B cell (primary cell): ENCODE measurements at places on chromosomes 13 and 19. TPM values are rescaled to one million over a fixed set of nuclear protein-coding genes. Genes with fewer than 3 reads are reported as not detected.
A peak's percentile ranks its signal among the peaks of the same experiment; 100 is the strongest.

The CHAF1A gene
- 15.1 and 15.7 TPM in 2 replicates for polyA plus RNA-seq

The CGB2 gene
- not detected in 2 replicates for polyA plus RNA-seq

- H3K4me3 ChIP-seq = no peak overlapping the region
- H3K4me1 ChIP-seq = peaks cover 14% of the 10 kb centered on the region
- no peak for DNase-seq
These were observed 19.9 kb downstream of the SSC5D start for GRCh38 chr19:55508120-55508519.

The ZSCAN4 gene
- not detected in 2 replicates for polyA plus RNA-seq

DNA sequence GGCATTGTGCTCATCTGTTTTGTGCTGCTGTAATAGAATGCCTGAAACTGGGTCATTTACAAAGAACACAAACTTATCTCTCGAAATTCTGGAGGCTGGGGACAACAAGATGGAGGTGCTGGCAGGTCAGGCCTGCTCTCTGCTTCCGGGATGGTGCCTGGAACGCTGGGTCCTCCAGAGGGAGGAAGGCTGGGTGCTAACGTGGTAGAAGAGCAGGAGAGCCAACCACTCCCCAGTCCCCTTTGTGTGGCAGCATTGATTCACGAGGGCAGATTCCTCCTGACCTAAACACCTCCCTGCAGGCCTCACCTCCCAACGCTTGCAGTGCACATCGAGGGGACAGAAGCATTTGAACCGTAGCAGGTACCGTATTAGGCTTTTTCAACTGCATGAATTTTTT, 34.1 kb upstream of the TFDP1 start:
- H3K36me3 ChIP-seq = peaks cover 16% of the 10 kb centered on the region
- H3K27me3 ChIP-seq = no peaks in the 10 kb centered on the region
- no peak for DNase-seq
- H3K4me1 ChIP-seq = no peaks in the 10 kb centered on the region

DNA sequence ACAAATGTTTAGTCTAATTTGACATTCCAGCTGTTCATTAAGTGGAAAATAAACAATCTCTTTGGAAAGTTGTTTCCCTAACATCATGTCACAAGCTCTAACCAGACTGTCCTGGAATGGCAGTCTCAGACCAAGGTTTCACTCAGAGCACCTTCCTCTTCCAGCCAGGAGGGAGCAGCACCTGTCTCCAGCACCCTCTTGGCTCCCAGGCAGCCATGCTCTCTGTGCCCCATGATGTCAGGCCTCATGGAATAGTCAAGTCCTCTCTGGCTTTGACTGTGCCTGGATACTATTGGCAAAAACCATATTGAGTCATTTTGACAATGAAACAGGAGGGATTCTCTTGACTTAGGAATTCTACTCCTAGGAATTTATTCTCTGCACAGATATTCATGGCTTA, 171.4 kb downstream of the OXGR1 start:
- no peaks in the 10 kb centered on the region for H3K4me1 ChIP-seq
- no peaks in the 10 kb centered on the region for H3K36me3 ChIP-seq
- no peak overlapping the region for H3K27ac ChIP-seq

GRCh38 chr13:42076309-42076713, 27.9 kb downstream of the DGKH start:
- no peak overlapping the region for H3K4me3 ChIP-seq
- no peaks in the 10 kb centered on the region for H3K36me3 ChIP-seq
- no peak for DNase-seq

DNA sequence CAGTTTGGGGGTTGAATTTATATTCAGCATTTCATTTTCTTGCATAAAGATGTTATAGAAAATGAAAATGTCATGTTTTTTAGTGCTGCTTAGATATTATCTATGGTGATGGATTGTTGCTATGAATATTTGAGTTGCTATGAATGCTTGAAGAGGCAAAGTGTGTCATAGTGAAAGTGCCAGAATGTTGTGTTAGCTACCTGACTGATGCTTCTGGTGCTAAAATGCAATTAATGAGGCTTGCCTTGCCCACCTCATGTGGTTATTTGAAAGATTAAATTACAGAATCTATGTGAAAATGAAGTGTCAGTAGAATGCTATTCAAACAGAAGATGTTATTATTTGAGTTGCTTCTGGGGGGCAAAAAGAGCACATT, 62.7 kb upstream of the MYCBP2 start:
- no peak overlapping the region for H3K4me3 ChIP-seq
- no peaks in the 10 kb centered on the region for H3K36me3 ChIP-seq
- no peak overlapping the region for H3K27ac ChIP-seq
- H3K27me3 ChIP-seq = no peaks in the 10 kb centered on the region
- DNase-seq = no peak

DNA sequence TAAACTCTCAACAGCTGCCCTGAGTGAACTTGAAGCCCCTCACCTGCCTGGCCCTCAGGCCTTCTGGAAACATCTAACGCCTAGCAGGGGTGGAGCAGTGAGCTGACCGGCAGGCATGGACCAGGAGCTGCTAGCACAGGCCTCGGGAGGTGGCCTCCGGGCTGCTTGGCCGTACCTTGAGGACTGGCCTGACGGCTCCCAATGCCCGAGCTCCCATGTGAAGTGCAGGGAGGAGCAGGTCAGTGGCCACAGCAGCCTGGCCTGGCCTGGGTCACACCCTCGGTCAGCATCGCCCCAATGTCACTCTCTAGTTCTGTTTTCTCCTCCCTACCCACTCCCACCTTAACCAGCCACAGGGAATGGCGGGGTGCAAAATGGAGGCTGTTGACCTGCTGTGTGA, 19.0 kb downstream of the TSHZ3 start:
- H3K4me1 ChIP-seq = no peaks in the 10 kb centered on the region
- no peaks in the 10 kb centered on the region for H3K27me3 ChIP-seq
- no peak overlapping the region for H3K27ac ChIP-seq
- H3K4me3 ChIP-seq = no peak overlapping the region
- no peaks in the 10 kb centered on the region for H3K36me3 ChIP-seq

DNA sequence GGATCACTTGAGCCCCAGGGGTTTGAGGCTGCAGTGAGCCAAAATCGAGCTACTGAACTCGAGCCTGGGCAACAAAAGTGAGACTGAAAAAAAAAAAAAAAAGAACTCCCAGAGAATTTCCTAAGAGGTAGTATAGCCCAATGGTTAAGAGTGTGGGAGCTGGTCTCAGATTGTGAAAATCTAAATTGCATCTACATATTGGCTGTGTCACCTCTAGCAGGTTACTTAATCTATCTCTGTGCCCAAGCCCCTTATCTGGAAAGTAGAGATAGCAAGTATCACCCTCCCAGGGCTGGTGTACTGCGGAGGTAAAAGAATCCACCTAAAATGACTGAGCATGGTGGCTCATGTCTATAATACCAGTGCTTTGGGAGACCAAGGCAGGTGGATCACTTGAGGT, 3.7 kb upstream of the PLAUR start:
- H3K27me3 ChIP-seq = no peaks in the 10 kb centered on the region
- DNase-seq = no peak
- H3K4me1 ChIP-seq = peaks cover 16% of the 10 kb centered on the region
- H3K36me3 ChIP-seq = no peaks in the 10 kb centered on the region
- H3K4me3 ChIP-seq = no peak overlapping the region
- H3K27ac ChIP-seq = no peak overlapping the region

DNA sequence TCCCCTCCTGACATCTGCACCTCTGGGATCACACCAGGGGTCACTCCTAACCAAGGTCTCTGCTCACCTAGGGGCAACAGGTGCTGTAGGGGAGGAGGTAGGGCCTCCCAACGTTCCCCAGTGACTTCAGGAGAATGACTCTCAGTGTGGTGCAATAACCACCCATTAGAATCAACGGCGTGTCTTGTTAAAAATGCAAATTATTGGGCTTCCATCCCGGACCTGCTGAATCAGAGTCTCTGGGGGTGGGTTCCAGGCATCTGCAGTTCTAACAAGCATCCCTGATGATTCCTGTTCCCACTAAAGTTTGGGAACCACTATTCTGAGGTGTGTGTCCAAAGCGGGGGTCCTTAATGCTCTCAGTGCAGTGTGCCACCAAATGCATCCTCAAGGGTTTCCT, 84.6 kb downstream of the CRYL1 start:
- H3K4me3 ChIP-seq = no peak overlapping the region
- H3K27ac ChIP-seq = no peak overlapping the region
- DNase-seq = no peak
- no peaks in the 10 kb centered on the region for H3K4me1 ChIP-seq
- H3K27me3 ChIP-seq = no peaks in the 10 kb centered on the region
- H3K36me3 ChIP-seq = no peaks in the 10 kb centered on the region

The GJB2 gene
- not detected in 2 replicates for polyA plus RNA-seq

The TSKS gene
- polyA plus RNA-seq = 0.18 and 1.4 TPM in 2 replicates

The ANGPTL8 gene
- not detected in 2 replicates for polyA plus RNA-seq

DNA sequence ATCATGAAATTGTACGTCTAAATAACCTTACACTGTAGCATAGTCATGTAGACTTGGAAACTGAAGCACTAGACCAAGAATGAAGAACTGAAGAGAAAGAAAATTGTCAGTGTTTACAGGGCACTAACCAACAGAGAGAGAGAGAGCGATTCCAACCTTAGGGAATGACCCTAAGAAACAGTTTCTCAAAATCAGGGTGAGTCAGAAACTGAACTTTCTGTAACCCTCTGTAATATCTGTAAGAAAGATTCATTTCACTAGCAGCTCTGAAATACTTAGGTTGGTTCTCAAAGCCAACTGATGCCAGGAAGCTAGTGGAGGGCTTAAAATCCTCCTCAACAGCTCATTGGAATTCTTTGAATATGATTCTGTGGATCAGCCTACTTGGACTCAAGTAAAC, 936.9 kb downstream of the EFNB2 start:
- no peak overlapping the region for H3K4me3 ChIP-seq
- DNase-seq = no peak
- H3K27me3 ChIP-seq = no peaks in the 10 kb centered on the region
- H3K4me1 ChIP-seq = no peaks in the 10 kb centered on the region
- H3K27ac ChIP-seq = no peak overlapping the region

GRCh38 chr13:32024750-32025149, 6.8 kb upstream of the FRY start:
- no peak overlapping the region for H3K27ac ChIP-seq
- DNase-seq = no peak
- H3K4me3 ChIP-seq = no peak overlapping the region

DNA sequence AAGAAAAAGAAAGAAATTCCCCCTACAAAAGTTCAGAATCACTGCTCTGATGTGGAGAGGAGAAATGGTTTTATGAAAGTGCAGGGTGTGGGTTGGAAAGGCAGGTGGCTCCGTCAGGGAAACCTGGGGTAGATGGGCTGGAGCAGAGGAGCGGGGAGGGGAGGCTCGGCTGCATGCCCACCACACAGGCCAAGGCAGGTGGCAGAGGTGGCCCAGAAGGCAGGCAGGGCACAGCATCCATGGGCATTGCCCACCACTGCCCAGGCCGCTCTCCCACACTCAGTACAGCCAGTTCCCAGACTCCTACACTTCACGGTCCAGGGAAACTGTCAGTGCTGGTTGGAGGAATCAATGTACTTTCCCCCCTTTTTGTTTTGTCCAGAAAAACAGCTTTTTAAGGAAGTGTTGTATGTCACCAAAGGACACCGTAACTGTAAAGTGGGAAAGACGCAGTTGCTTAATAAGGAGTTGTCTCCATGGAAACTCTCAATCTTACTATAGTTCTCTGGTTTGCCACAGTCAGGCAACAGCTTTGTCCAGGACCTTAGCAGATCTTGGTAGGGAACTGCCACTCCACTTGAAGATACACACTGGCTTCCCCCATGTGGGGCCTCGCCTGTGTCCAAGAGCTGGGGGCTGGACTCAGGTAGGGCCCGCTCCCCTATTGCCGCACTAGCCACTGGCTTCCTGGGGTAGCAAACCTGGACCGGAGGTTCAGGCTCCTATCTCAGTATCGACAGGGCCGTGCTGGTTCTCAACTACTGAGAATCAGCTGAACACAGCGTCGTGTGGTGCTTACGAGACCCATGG, 82.9 kb downstream of the RAB20 start:
- no peak for DNase-seq

GRCh38 chr19:5966215-5966614, 11.7 kb downstream of the RANBP3 start:
- DNase-seq = no peak
- H3K36me3 ChIP-seq = no peaks in the 10 kb centered on the region

GRCh38 chr19:10372690-10373089, 7.7 kb downstream of the TYK2 start:
- H3K4me1 ChIP-seq = peaks cover 7% of the 10 kb centered on the region
- peaks cover 31% of the 10 kb centered on the region for H3K36me3 ChIP-seq
- no peak overlapping the region for H3K27ac ChIP-seq

GRCh38 chr13:84658491-84659358, 776.5 kb upstream of the SLITRK1 start:
- no peak overlapping the region for H3K4me3 ChIP-seq
- no peaks in the 10 kb centered on the region for H3K27me3 ChIP-seq
- H3K4me1 ChIP-seq = no peaks in the 10 kb centered on the region
- no peak for DNase-seq

GRCh38 chr13:73036566-73036965, 22.2 kb upstream of the KLF5 start:
- no peaks in the 10 kb centered on the region for H3K36me3 ChIP-seq
- no peak overlapping the region for H3K4me3 ChIP-seq
- no peak for DNase-seq

DNA sequence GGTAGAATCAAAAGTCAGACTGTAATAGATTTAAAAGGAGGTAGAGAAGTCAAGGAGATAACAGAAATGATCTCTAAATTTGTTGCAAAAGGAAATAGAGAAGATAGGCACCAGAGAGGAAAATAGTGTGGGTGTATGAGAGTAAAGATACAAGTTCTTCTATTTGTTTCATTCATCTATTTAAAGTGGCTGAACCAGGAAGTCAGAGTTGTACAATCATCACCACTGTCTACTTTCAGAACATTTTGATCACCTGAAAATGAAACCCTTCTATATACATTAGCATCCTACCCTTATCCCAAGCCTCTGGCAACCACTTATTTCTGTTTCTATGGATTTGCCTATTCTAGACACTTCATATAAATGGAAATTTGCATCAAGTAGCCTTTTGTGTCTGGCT, 36.7 kb downstream of the INTS6 start:
- H3K4me1 ChIP-seq = peaks cover 29% of the 10 kb centered on the region
- H3K27ac ChIP-seq = peak overlapping the region; percentile 74
- H3K27me3 ChIP-seq = no peaks in the 10 kb centered on the region

- no peaks in the 10 kb centered on the region for H3K36me3 ChIP-seq
- DNase-seq = no peak
- no peak overlapping the region for H3K27ac ChIP-seq
These were observed 617.2 kb downstream of the PCDH9 start for GRCh38 chr13:66612983-66613382.

DNA sequence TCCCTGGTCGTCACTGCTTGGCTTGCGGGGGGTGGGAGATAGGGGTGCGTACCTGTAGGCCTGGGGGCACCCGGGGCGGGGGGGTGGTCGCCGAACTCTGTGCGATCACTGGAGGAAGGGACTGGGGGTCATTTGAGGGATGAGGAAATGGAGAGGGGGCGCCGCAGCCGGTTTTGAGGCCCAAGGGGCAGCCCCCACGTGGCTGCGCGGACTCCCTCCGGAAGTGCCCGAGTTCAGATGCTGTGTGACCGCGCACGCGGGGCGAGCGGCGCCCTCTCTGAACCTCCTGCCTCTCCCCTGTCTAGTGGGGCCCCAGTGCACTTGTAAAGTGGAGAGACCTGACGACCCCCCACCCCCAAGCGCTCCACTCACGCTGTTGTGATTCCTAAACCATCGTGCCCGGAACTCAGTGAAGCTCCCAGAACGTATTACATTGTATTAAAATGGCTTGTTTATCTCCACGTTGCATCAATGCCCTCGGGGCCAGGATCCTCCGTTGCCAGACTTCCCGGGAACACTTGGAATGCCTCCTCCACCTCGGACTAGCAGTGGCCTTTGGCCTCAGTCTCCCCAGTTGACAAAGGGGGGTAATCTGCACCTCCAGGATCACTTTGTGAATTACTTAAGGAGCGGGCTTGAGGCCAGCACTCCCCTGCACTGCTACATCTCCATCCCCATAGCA, 3.0 kb upstream of the NANOS3 start:
- no peak overlapping the region for H3K27ac ChIP-seq
- no peaks in the 10 kb centered on the region for H3K27me3 ChIP-seq
- no peak overlapping the region for H3K4me3 ChIP-seq
- H3K36me3 ChIP-seq = no peaks in the 10 kb centered on the region
